ELF-1 (cell line): ENCODE measurements at places on chromosomes 13 and 19.
A peak's percentile ranks its signal among the peaks of the same experiment; 100 is the strongest.

DNA sequence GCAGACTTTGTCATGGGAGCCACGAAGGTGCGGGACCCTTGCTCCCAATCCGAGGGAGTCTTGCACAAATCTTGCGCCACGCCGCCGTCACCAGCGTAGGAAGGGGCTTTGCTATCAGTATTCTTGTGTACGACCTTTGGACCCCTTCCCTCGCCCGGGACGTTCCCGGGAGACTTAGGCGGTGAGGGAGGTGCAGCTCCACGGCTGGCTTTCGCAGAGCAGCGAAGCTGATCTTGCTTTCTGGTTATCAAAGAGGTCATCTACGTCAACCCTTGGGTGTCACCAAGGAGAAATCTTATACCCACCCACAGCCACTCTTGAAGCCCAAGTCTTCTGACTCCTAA lies 583 bp downstream of the TECR start:
- no peak for DNase-seq

DNA sequence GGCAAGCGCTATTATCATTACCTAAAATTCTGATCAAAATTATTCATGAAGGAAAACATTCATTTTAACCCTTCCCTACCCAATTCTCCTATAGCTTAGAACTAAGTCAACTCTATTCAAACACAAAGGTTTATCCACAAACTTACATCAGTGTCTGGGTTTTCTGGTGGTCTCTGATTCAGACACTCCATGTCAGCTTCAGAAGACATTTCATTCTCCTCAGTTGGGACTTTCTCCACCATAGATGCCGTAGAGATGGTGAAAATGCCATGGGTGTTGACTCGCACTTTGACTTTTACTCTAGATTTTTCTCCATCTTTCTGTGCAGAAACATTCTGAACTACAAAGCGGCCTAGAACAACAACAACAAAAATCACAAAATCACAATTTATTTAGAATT lies 16.3 kb downstream of the HSPH1 start:
- no peak for DNase-seq

GRCh38 chr13:27923794-27924528 lies 4.2 kb downstream of the PDX1 start:
- DNase-seq, result no peak

DNA sequence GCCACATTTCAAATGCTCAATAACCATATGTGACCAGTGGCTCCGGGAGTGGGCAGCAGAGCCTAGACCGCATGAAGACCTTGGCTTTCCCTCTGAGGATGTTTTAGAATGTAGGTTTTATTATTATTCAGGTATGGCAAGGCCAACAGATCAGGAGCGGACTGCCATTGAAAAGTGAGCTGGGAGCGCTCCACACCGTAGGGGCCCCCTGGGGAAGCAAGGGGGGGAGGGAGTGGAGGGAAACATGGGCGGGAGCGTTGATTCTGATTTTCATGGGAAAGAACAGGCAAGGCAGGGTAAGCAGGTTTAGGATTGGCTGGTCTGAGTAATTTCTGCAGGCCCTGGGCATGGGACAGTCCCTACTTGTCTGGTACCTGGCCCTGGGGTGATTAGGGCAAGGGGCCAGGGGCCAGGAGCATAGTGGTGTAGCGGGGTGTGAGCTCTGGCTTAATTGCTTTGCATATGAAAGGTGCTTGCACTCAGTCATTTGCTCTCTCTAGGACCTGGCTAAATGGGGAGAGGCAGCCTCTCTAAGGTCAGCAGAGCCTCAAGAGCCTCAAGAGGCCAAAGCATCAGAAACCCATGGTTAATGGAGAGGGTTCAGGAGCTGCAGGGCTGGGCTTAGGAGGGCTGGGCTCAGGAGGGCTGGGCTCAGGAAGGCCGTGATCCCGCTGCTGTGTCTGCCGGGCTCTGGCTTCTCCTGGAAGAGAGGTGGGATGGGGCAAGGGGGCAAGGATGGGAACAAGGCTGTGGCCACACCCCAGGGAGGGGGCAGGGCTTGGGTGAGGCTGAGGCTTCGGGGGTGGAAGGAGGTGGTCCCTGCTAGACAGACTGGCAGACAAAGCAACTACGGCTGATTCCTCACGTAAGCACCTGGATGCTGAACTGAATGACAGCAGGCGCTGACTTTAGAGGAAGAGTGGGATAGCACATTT lies 82.0 kb upstream of the WASF3 start:
- DNase-seq, result peak; percentile 88

DNA sequence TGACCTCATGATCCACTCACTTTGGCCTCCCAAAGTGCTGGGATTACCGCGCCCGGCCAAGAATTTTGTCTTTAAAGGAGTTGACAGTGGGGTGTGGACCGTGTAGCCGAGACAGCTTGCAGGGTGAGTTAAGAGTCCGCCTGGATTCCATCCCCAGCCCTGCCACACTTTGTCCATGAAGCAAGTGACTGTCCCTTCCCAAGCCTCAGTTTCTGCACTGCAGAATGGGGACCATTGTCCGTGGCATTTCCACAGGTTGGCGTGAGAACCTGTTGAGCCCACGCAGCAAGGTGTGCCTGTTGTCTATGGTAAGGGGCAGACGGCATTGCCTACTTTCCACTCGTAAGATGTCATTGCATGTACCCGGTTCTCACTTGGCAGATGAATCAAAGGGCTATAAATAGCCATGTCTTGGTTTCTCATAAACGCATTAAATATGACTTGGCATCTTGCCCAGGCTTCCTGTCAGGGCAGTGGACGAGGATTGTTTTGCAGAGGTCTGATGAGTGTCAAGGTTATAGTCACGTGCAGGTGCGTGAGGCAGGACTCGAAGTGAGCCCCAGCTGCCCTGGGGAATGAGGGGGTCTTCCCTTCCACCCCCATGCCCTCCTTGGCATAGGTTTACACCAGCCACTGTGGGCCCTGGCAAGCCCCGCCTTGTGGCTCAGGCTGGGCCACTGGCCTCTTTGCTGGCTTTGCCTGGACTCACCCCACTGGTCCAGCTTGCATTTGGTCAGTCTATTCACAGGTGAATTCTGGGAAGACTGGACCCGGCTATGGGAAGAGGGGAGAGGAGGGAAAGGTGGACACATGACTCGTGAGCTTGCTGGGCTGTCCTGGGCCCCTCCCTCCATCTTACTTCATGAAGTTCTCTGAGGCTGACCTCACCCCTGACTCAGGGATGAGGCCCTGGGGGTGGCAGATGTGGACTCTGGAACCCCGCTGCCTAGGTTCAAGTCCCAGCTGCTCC lies 14.6 kb downstream of the FAM187B start:
- DNase-seq, result no peak

GRCh38 chr13:79374578-79374977 lies 31.5 kb downstream of the RBM26 start:
- DNase-seq, result no peak

- no peak for DNase-seq
Observed at GRCh38 chr19:48094855-48095203, 15.8 kb downstream of the PLA2G4C start.

GRCh38 chr13:98446234-98446621 lies 130.7 kb downstream of the STK24 start:
- no peak for DNase-seq

DNA sequence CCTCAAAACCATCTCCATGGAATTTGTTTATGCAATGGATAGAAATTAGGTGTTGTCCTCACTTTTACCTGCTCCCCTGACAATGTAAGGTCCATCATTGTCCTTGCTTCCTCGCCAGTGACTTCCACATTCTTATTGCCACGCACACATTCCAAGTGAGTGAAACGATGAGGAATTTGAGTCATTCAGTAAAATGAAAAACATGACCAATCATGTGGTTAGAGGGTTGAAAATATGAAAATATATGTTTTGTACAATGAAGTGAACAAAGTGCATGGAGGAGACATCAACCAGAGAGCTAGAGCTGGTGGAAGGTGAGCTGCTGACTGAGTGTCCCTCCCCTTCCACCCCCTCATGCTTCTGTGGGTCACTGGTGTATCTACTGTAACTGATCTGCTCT lies 91.7 kb downstream of the ATP8A2 start:
- DNase-seq, result no peak

GRCh38 chr19:38277549-38277948 lies 13.2 kb downstream of the SPINT2 start:
- DNase-seq, result peak; percentile 27

DNA sequence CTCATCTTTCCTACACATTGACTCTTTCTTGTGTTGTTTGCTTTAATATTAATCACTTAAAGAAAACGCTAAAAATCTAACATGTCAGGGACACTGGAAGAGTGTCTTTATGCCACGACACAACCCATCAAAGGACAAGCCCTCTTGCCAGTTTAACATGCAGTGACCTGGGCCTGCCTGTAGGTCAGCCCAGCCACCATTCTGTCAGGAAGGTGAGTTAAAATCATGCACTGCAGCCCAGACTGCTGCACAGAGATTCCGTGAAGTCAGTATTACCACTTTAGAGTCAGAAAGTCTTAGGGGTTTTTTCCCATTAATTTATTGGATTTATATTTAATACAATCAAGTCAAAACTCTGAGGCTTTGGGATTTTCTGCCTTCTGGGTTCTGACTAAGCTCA lies 58.0 kb downstream of the TNFRSF19 start:
- DNase-seq, result no peak

- no peak for DNase-seq
Observed at GRCh38 chr13:66534561-66534960, 695.6 kb downstream of the PCDH9 start.

GRCh38 chr13:44120043-44120442 lies 240.3 kb downstream of the LACC1 start:
- DNase-seq, result no peak

DNA sequence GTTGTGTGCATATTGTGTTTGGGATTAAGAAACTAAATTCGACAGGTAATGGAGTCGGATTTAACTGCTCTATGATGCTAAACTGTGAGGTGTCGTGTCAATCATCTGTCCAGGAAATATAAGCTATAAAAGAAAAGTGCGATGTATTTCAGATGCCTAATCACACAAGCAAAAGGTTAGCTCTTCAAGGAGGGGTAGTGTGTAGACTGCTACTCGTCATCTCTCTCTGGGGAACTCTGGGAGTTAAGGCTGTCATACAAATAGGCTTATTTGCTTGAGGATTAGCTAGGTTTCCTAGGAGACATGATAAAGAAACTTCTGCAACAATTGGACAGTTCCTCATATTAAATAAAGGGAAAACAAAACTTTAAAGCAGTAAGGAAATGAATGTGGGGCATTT lies 462.1 kb downstream of the OLFM4 start:
- no peak for DNase-seq
